NCI-H146 (cell line): ENCODE measurements at places on chromosomes 3 and 15.
A peak's percentile ranks its signal among the peaks of the same experiment; 100 is the strongest.

- DNase-seq = no peak
Observed at GRCh38 chr3:70298385-70298784, 14.1 kb downstream of the MDFIC2 start.

- no peak for DNase-seq
Observed at GRCh38 chr3:98501863-98502576, 4.5 kb downstream of the OR5K2 start.

DNA sequence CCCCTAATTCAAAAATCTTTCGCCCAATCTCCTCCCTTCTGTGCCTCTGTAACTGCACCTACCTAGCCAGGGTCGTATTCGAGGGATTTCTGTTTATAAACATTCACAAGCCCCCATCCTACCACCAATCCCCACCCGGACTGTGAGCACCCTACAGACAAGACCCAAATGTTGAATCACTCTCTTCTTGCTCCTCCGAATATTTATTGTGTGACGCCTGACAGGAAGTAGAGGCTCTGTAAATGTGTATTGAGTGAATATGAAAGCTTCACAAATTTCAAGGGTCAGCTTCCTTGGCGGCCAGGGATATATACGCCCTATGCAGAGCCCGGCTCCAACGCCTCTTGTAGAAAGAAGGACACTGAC lies 1.6 kb downstream of the BDH1 start:
- DNase-seq = no peak

DNA sequence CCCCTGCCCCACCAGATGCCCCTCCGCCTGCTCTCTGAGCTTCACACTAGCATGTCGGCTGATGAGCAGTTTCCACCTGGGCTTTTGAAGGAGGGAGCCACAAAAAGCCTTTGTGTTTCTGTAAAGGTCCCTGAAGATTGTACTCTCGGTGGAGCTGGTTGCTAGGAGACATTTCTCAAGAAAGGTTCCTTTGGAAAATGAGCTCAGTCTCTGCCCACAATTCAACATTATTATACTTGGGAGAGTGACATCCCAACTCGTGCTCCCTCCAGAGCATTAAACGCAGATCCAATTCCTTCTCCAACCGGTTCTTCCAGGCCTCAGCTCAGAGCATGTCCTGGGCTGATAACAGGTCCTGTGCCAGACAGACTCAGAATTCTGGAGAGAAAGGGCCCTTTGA lies 26.8 kb upstream of the FAM107A start:
- DNase-seq = no peak

GRCh38 chr15:63495780-63496488 lies 8.5 kb upstream of the USP3 start:
- peak; percentile 10 for DNase-seq

DNA sequence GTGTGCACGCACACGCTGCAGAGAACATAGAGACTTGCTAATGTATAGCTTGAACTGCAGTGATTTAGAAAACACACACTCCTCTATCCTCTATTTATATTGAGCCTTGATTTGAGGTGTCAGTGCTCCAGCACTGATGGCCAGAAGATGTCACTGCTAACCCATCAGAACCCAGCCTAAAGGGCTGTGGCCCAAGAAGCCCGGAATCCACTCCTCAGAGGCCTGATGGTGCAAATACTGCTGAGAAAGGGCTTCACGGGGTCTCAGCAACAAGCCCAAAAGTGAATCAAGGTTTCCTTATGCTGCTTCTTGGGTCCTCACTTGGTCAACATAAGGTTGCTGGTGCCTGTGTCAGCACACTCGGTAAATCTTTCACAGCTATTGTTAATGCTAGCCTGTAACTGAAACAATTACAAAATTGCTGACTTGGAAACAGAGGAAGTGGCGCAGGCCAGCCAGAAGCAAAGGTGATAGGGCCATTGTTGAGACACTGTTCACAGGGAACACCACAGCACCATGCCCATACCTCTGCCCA lies 60.3 kb downstream of the HEG1 start:
- DNase-seq = peak; percentile 72

GRCh38 chr3:157392104-157392503 lies 44.5 kb upstream of the PTX3 start:
- DNase-seq = no peak

GRCh38 chr3:188154014-188154808 lies at the start of gene LPP:
Gene LPP (plus strand): TSS chr3:188154157. CDS start chr3:188406121, 251,964 bp downstream.
- peak; percentile 71 for DNase-seq

DNA sequence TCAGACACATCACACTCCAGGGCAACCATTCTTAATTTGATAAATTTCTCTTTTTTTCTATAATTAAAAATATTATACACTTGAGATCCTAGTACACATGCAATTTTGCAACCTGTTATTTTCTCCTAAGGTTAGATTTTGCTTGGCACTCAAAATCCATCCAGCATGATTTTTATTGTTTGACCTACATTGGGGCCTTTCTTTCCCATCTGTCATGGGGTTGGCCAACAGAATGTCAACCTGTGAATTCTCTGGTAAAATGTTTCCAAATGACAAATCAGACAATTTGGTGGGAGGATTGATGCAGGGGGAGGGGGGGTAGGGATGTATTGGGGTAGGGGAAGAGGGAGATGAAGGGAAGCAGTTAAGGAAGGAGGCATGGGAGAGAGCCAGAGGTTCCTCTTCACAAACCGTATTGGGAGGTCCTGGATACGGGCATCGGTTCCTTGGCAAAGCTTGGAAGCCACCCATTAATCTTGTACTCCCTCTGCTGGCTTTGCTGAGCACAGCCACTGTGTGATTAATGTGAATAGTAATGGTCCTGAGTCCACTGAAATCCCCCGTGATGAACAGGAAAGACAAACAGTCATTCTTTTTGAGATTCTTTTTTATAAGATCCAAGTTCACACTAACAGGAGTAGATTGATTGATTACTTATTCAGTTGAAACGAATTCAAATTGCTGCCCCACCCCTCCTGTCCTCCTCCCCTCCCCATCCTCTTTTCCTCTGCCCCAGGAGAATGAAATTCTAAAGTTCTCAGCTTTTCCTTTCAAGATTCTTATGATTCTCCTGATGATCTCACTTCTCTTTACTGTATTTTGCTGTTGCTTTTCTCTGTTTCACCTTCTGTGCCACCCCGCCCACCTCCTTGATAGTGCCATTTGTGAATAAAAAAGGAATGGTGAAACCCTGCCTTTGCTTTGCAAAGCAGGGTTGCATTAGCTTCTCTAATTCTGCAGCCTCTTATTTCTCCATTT lies 82.2 kb upstream of the SLC25A26 start:
- peak; percentile 23 for DNase-seq

- no peak for DNase-seq
Observed at GRCh38 chr15:73697033-73697467, 12.9 kb downstream of the CD276 start.

GRCh38 chr3:194257916-194258668 lies 93.0 kb downstream of the CPN2 start:
- DNase-seq = no peak

DNA sequence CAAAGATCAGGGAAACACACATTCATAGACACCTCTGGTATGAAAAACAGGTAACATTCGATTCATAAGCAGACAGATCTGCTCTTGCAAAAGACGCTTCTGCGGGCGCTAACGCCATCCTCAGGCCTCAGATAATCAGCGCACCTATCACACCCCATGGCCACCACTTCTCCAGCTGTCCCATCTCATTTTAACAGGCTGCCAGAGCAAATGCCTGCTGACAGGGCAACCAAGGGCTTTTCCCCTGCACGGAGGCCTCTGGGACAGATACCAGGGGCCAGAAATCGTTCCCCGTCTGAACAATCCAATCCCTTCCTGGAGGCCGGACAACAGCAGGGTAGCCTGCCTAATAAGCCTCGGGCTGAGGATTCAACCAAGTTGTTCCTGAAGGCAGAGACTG lies 15.2 kb downstream of the ABCC5 start:
- DNase-seq = no peak

DNA sequence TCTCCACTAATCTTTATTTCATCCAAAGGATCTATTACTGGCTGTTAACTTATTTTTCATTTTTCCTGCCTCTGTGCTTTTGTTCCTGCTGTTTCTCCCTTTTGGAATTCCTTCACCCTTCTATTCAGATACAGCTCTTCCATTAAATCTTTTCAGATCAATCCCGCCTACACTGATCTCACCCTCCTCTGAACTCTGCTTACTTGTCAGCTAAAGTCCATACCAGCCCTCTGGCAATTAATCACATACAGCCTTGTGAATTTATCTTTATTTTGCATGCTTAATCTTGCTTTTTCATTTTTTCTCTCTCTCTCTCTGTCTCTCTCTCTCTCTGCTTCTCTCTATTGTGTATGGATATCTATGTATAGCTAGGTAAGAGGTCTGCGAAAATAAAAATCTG lies 100.8 kb upstream of the UMPS start:
- no peak for DNase-seq

- DNase-seq = no peak
Observed at GRCh38 chr15:101131489-101132389, 120.1 kb downstream of the CHSY1 start.
